ENCODE measurements at places on chromosomes 6 and 20. TPM values are rescaled to one million over a fixed set of nuclear protein-coding genes. Genes with fewer than 3 reads are reported as not detected.

The BMP2 gene
- 0.73 TPM for total RNA-seq

The SOX18 gene
- 0.16 TPM for total RNA-seq

The MED20 gene
- 34.7 TPM for total RNA-seq

The EFCAB8 gene
- total RNA-seq, result under 0.01 TPM

The SLC17A1 gene
- total RNA-seq, result not detected

The MAFB gene
- 13.8 TPM for total RNA-seq

The ZNF133 gene
- 25.2 TPM for total RNA-seq
